ENCODE measurements at places on chromosomes 5 and 9.

GRCh38 chr5:61120534-61120933 is 41.7 kb downstream of the SMIM15 start:
- no peak for DNase-seq

- no peak for DNase-seq
These were observed 933 bp downstream of the LECT2 start for GRCh38 chr5:135953850-135954249.

GRCh38 chr5:78791501-78792100 is 143.0 kb upstream of the LHFPL2 start:
- no peak for DNase-seq

GRCh38 chr5:92421942-92422341 is 1038.8 kb upstream of the ARRDC3 start:
- peak; percentile 11 for DNase-seq

- peak; percentile 97 for DNase-seq
These were observed 125.0 kb downstream of the TRIO start for GRCh38 chr5:14267991-14268708.

- DNase-seq: peak; percentile 44
These were observed 61.0 kb downstream of the LPAR1 start for GRCh38 chr9:110977259-110977709.

DNA sequence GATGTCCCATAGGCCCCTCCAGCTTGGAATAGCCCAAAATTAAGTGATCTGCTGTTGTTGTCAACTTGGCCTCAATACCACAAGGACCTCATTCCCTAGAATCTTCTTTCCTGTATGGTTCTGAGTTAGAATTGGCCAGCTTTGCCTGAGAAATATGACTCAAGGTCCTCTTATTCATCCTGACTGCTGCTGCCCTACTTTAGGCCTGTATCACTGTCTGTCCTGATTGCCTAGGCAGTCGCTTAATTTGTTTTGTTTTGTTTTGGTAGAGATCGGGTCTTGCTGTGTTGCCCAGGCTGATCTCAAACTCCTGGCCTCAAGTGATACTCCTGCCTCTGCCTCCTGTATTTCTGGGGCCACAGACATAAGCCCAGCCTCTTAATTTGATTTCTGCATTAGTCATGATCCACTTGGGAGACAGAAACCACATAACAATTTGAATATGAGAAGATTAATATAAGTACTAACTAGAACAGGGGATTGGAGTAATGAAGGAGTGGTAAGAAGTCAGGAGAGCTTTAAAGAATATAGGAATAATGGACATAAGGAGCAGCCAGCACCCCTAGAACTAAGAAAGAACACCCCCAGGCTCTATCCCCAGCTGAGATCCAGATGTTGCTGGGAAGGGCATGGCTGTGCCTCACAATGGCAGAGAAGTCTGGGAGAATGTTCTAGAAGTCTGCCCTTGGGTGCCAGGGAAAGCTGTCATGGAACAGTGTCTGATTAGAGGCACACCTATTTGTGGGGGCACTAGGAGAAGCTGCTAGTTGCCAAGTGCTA is 4.6 kb downstream of the TEX53 start:
- peak; percentile 12 for DNase-seq

DNA sequence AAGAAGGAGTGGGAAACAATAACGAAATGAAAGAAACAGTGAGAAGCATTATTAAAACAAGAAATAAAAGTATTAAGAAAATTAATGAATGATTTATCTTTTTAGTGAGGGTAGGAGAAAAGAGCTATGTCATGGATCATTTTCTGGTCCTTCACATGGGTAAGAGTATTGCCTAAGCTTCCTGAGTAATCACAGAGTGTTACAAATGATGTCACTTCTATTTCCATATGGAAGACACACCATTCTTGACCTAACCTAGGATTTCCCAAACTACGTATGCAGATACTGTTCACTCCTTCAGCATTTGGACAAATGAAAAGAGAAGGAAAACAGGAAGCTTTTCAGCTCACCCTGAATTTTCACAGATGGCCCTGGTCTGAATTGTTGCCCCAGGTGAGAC is 3.3 kb upstream of the TSLP start:
- peak; percentile 78 for DNase-seq

GRCh38 chr5:60497706-60498500 is 202.1 kb downstream of the DEPDC1B start:
- peak; percentile 81 for DNase-seq

DNA sequence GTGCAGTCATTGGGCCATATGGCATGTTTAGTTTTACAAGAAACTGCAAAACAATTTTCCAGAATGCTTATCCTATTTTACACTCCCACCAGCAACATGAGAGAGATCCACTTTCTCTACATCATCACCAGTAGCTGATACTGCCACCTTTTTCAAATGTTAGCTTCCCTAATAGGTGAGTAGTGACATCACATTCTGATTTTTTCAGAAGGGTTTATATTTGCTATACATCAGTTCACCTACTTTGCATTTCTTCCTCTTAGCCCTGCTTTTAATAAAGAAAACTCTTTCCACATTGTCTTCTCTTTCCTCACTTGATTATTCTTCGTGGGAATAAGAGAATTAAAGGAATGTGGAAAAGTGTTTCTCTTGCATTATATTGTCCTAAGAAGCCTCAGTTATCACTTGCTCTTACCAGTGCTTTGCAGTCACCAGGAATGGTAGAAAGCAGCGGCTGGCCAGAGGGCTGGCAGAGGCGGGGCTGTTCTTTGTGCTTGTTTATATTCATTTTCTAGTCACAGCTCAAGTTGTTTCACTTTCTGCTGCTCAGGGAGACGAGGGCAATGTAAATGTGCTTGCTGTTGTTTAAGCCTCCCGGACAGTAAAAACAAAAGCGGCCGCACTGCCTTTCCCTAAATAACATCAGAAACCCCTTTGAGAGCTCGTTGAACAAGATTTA is 164.8 kb downstream of the HSD17B3 start:
- peak; percentile 90 for DNase-seq

DNA sequence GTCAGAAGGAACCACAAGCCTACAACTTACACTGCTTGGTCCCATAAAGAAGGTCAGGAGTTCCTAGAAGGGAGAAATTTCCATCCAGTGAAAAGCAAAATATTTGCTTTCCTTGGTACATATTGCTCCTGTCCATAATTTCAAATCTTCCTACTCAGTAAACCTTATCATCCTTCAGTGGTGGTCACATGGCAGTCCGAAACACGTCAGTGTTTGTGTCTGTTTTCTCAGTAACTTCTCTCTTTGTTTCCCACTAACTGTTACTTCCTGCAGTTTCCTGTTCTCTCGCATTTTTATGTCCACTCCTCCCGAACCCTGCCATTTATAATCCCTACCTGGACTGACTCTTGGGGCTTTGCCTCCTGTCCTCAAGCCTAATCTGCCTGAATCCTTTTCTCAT is 129.1 kb downstream of the FANCC start:
- DNase-seq: peak; percentile 54

- no peak for DNase-seq
These were observed 139.9 kb downstream of the RFX3 start for GRCh38 chr9:3385871-3386270.

GRCh38 chr9:95980262-95981125 is 105.0 kb downstream of the ERCC6L2 start:
- DNase-seq: no peak

DNA sequence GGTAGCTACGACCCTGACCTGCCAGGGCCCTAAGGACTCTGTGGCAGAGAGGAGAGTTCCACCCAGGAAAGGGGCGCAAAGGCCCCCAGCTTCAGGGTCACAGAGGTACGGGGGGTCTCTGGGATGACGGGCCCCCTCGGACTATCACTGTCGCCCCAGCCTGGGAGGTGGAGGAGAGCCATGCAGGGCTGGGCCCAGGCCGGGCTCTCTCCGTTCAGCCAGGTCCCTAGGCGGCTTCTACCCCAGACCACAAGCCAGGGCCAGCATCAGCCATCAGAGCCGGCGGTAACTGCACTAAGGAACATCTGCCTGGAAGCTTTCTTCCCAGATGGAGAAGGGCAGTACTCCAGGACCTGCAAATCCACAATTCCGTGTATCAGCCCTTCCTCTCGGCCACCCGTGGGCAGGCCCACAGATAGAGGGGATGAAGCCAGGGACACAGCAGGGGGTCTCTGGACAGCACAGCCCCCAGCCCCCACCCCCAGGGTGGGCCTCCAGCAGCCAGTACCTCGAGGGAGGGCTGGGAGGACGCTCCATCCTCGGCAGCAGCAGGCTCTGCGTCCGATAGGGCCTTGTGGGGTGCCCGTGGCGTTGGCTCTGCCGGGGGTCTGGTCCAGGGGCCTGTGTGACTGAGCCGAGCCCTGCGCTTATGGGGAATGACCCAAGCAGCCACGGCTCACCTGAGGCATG is 38.4 kb downstream of the NACC2 start:
- DNase-seq: no peak

DNA sequence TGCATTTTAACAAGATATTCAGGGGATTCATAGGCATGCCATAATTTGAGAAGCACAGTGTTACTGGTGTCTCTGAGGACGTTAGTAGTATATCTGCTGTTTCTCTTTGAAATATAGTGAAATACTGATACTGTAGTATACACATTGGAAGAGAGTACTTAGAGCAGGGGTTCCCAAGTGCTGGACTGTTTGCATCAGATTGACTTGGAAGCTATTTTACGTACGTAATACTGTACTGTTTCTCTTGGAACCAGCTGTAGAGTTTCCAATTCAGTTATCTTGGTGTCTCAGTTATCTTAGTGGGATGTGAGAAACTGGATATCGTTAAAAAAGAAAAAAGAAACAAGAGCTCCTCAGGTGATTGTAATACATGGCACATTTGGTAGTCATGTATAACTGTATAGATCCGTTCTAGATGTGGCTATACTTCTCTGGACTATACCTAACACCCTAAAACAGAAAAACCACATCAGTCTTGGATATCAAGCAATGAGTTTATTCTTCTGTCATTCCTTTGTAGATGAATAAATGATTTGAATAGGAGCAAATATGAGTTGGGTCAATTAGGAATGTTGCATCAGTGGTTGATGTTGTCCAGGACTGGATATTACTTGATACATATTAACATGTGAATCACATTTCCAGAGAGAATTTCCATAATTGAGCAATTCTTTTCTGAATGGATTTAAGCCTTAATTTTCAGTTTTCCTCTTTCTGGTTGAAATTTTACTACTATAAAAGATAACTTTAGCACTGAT is 33.4 kb downstream of the PRRC1 start:
- DNase-seq: peak; percentile 25

GRCh38 chr9:108761655-108762347 is 94.0 kb downstream of the ACTL7B start:
- peak; percentile 59 for DNase-seq

DNA sequence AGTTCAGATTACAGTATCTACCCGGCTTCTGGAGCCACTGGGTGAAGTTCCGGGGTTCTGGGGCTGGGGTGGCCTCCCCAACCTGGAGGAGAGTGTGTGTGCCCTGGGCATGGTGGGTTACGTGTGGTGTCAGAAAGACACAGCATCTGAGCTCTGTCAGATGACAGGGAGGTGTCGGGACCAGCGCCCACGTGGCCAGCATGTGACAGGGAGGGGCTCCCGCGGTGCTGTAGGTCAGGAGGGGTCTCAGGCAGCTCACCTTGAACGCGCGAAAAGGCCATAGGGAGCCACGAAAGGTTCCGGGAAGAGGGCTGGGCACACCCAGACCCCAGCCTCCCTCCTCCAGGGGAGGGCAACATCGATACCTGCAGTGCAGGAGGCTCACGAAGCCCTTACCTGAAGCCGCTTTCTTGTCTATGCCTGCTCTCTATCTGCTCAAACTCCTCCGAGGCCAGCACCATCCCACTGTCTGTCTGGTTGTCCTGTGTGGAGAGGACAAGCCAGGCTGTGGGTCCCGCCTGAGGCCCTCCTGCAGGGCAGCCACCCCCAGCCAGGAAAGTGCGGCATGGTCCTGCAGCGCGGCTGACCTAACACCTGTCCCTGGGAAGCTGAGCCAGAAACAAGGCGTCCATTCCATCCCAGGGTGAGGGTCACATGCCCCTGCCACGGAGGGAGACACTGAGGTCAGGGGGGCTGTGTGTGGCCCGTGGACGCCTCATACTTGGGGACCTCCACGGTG is 17.4 kb upstream of the SCGB3A1 start:
- DNase-seq: no peak

GRCh38 chr9:106146066-106146840 is 451.9 kb downstream of the TMEM38B start:
- DNase-seq: no peak

DNA sequence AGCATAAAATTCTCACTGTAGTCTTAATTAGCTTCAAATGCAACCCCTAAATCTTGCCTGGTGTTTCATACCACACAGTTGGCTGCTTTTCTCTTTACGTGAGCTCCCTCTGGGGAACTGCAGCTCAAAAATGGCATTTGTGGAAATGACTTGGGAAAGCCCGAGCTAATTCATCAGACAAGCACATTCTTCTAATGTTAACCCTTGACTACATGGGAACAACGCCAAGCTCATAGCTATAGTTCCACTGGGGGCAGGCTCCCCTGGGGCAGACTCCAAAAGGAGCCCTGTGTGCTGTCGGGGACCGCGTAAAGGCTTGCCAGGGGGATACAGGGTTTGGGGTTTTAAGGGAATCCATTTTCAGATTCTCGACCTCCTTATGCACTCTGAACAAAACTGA is 301.4 kb upstream of the DAP start:
- peak; percentile 1 for DNase-seq

GRCh38 chr9:27950382-27950781 is 377.1 kb upstream of the C9orf72 start:
- DNase-seq: no peak

DNA sequence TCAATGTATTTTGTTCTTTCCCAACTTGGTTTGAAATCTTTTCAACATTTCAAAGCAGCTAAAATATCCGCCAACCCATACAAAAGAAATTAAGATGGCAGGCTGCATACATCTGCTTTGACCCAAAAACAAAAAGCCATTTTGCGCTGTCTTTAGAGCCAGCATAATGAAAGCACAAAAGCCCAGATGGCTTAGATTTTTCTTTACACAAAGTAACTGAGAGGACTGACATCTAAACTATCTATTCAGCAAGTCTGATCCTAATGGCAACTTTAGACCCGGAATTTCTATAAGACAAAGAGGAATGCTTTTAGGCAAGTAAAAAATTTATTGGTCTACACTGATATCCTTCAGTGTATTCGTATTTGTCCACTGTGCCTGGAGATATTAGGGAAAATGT is 86.3 kb downstream of the MYO10 start:
- DNase-seq: no peak

GRCh38 chr5:98460536-98460935 is 312.9 kb upstream of the RGMB start:
- no peak for DNase-seq

GRCh38 chr5:39140558-39141168 is 66.5 kb upstream of the RICTOR start:
- peak; percentile 29 for DNase-seq

DNA sequence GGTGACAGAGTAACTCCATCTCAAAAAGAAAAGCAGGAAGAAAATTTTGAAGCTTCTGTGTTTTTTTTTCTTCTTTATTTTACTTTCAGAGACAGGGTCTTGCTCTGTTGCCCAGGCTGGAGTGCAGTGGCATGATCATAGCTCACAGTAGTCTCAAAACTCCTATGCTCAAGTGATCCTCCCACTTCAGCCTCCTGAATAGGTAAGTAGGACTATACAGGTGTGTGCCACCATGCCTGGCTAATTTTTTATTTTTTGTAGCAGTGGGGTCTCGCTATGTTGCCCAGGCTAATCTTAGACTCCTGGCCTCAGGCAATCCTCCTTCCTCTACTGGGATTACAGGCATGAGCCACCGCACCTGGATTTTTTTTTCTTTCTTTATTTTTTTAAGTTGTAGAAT is 10.1 kb upstream of the C5orf24 start:
- no peak for DNase-seq

- no peak for DNase-seq
These were observed 74.7 kb upstream of the DAPK1 start for GRCh38 chr9:87422999-87423398.

- peak; percentile 83 for DNase-seq
These were observed 739 bp downstream of the C9orf72 start for GRCh38 chr9:27572566-27572917.
